ENCODE measurements at places on chromosomes 13 and 19.

DNA sequence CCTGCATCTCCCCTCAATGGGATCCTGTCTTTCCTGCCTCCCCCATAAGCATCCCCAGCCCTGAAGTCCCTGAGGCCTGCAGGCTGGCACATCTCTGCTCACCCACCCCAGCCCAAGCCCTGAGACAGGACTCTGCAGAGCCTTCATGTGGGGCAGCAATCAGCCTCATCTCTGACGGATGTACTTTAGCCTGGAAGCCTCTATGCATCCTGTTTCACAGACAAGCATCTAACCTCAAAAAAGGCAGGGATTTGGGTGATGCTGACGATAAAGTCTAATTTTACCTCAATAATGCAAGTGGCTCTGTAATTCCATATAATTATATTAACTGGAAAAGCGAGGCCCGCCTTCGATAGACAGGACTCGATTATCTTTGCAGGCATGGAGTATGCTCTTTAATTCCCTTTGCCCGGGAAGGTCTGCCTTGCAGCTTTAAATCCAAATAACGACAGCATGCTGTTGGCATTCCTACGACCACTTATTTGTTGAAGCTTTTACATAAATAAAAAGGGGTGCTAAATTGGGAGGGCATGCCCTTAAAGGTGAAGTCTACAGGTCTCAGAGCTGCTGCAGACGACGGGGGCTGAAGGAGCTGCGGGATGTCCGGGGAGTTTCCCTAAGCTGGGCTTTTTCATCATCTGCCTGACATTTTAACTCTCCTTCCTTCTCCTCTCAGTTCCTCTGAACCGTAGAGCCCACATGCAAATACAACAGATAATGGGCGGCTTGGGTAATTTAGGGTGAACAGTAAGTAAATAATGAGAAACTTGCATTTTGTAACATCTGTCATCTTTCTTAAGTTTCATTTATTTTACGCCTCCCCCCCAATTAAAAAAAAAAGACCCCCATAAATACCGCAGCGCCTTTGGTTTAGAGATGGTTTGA is 211.5 kb downstream of the URI1 start:
- DNase-seq, result no peak

- no peak for DNase-seq
Measured at GRCh38 chr13:27423333-27423732, 1.1 kb upstream of the GTF3A start.

GRCh38 chr13:43424412-43424811 is 362.4 kb downstream of the ENOX1 start:
- DNase-seq, result no peak

DNA sequence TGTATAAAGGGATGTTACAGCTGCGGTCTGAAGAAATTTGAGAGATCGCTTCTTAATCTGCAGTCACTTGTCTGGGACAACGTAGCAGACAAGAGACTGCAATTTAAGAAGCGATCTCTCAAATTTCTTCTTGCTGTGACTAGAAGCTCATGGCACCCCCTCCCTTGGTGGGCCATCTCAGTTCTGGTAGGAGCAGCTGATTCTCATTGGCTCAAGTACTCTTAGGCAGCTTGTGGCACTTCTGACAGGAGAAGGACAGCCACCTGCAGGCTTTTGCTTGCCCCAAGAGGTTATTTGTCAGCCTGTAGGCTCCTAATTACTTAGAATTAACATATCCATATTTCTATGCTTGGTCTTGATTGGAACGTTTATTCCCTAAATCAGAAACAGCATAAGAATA is 503.0 kb downstream of the DCT start:
- no peak for DNase-seq
